ENCODE measurements at places on chromosomes 11 and 22.

GRCh38 chr11:16603890-16604793 lies 134.3 kb upstream of the C11orf58 start:
- no peak for DNase-seq

DNA sequence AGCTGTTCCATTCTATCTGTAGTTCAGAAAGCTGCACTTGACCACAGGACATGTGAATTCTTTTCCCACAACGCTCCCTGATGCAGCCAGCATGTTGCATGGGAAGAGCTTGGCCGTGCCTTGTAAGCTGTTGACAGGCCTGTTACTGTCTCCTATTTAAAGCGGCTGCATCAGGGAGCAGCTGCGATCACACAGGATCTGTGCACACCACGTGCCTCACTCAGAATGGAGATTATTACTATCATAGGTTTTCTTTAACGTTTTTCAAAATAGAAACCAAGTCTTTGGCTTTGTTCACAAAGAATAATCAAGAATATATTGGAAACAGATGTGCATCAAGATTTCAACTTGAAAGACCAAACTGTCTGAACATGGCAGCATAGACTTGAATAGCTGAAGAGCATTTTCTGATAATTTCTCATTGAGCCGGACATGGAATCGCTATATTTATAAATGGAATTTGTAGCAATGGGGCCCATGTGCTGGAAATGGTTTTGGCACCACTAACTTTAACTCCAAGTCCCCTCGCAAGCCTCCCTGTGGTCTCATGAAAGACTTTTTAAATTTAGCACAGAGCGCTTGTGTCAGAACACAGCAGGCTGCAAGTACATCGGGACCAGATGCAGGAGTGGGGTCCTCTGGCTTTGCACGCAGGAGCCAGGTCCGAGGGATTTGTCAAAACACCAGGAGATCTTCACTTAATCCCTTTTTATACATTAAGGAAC lies 40.8 kb upstream of the MYO18B start:
- no peak for DNase-seq

DNA sequence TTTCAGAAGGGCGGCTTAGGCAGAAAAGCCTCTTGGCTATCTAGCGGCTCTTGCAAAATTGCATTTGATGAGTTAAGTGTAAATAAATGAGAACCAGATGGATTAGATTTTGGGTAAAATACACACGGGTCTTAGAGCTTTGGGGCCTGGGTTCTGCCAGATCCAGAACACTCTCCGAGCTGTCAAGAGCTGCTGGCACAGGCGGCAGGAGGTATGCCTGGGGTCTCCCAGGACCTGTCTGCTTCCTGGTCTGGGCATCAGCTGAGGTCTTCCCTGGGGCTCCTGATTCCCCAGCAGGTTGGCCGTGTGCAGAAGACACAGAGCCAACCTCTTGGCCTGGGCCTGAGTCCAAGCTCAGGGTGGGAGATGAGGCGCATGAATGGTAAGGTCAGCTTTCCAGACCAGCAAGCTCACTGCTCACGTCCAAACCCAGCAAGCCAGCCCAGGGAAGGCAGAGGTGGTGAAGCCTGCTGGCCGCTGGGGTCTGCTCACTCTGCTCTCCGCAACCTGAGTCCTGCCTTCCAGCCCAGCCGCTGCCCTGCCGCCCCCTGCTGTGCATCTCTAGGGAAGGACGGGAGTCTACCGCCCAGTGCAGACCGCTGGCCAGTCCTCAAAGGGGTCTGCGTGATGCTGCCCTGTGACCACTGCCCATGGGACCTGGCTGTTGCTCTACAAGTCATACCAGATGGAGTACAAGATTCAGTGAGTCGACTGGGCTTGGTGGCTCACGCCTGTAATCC lies 44.9 kb downstream of the SCUBE1 start:
- DNase-seq, result no peak

GRCh38 chr11:128845334-128845780 lies 21.7 kb downstream of the KCNJ1 start:
- no peak for DNase-seq

GRCh38 chr11:47178737-47179654 lies 2.3 kb upstream of the ARFGAP2 start:
- no peak for DNase-seq

DNA sequence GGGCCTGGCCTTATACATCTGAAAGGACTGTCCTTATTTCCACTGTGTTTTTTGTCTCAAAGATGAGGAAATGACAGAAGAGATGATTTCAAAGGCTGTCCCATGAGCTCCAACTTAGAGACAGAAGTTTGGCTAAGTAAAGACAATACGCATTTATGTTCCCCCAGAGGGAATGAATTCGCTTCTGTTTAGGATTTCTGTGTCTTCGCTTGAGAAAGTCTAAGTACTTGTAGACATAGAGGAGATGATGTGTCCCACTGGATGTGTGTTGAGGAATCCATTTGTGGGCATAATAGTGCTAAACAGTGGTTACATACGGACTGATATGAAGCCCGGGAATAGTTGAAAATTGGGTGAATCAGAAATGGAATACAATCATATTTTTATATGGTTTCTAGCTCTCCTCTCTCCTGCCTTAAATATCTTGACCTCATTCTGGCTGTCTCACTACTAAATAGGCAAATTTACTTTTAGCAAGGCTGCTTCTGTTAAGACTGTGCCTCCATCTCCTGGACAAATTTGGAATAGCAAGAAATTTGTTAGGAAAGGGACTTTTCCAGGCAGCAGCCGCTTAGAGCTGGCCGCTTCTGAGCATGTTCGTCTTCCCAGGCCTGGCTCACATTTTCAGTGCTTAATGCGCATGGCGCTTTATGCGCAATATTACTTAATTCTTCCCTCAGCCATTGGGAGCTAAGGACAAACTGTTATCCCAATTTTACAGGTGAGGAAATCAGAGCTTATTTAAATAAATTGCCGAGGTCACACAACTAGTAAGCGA lies 1.9 kb upstream of the PEX26 start:
- DNase-seq, result no peak

DNA sequence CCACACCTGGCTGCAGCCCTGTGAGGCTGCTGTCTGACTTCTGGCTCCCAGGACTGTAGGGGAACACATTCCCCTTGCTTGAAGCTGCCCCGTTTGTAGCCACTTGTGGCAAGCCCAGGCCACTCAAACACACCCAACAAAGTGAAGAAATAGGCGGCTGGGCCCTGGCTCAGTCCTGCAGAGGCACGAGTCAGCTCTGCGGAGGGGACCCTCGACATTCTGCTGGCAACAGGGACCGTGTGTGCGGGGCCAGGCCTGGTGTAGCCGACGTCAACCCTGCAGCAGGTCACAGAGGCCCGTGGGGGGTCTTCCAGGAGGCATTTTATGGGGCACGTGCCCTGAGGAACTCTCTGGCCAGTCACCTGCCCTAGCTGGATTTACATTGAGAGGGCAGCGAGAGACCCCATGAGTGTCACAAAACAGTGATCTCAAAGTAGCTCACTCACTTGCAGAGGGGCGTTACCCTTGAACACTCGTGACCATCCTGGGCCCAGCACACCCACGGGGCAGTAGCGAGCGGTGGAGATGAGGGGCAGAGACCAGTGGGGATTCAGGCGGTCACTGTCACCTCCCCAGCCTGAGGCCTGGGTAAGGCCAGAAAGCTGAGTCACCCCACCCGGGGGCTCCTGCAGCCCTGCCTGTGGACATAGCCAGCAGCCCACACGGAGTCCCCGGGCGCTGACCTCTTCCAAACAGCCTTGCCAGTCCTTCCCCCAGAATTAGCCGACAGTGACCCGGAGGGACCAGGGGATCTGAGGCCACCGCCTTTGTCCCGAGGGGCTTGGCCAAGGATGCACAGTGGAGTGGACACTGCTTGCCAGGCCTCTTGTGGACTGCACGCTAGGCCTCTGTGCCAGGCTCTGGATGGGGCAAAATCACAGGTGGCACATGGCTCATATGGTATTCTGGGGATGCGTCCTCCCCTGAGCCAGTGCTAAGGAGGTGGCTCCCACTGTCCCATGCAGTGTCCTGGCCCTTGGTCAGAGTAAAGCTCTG lies 139.5 kb downstream of the CTTN start:
- DNase-seq, result no peak

- no peak for DNase-seq
These were observed 118.1 kb downstream of the DBX1 start for GRCh38 chr11:20042045-20042639.

GRCh38 chr11:126406368-126406767 lies 50.9 kb downstream of the ST3GAL4 start:
- no peak for DNase-seq

GRCh38 chr11:47994417-47994816 lies 14.1 kb downstream of the PTPRJ start:
- DNase-seq, result no peak

GRCh38 chr11:58731819-58732218 lies at the start of gene GLYAT:
TSS of gene GLYAT (minus strand) at chr11:58731943. CDS start at chr11:58724496, 7,447 bp downstream.
- no peak for DNase-seq

DNA sequence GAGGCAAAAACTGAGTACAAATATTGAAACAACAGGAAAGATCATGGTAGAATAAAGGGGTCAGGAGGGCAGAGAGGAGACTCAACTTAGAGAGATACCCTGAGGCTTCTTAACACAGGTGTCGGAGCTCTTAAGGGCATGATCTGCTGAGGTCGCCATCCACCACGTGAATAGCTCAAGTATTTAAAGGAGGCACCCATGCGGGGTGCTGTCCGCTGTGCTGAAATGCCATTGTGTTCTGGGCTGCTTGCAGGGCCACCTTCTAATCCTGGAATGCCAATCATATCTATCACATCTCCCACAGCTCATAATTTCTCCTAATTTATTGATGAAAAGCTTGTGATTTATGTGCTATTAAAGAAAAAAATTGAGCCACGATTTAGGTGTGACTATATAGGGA lies 90.2 kb downstream of the SEZ6L start:
- no peak for DNase-seq

DNA sequence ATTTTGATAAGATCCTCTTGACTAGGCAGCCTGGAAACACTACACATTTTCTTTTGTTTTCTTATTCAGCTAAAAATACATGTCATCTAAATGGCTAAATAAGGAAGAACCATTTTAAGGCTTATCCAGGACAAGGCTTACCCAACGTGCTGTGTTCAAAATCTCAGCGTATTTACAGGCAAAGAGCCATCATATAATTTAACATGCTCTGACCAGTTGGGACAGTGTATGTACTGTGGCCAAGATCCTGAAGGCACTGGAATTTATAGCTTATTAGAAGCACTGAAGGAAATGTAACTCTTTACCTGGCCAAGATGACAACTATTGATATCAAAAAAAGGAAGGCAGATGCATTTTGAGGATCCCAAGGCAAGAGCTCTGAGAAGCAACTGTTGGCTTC lies 71.1 kb downstream of the PPFIBP2 start:
- no peak for DNase-seq

DNA sequence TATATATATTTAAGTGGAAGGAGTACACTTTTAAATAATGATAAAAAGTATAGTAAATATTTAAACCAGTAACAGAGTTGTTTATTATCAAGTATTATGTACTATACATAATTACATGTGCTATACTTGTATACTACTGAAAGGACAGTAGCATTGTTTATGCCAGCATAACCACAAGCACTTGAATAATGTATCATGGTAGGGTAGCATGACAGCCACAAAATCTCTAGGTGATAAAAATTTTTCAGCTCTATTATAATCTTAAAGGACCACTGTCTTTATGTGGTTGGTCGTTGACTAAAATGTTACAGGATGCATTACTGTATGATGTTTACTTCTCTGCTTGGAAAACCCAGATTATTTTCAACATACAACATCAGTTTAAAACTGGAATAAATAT lies 349.2 kb downstream of the CASP12 start:
- no peak for DNase-seq

GRCh38 chr22:49814164-49814686 lies 13.4 kb downstream of the BRD1 start:
- DNase-seq, result no peak

DNA sequence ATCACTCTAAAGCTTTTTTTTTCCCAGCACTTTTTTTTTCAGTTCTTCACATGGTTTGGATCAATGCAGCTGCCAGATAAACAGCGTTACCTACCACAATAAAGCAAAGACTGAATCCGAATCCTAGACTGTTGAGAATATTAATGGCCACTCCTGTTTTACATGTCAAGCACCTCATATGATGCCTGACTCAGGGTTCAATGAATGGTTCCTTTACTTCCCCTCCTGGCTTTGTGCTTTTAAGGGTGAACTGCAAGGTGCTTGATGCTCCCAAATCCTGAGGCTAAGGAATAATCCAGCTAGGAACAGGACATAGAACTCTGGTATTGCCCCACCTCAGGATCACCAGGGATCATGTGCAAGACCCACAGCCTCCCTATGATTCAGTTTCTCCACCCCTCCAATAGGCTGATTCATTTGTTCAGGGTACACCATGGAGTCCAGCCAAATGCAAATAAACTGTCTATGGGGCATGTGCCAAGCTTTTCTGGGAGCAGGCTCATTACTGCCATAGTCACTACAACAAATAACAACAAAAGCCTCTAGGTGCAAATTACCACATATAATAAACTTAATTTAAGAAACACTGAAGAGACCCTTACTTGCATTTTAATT lies 104.3 kb downstream of the GAB2 start:
- DNase-seq, result no peak

DNA sequence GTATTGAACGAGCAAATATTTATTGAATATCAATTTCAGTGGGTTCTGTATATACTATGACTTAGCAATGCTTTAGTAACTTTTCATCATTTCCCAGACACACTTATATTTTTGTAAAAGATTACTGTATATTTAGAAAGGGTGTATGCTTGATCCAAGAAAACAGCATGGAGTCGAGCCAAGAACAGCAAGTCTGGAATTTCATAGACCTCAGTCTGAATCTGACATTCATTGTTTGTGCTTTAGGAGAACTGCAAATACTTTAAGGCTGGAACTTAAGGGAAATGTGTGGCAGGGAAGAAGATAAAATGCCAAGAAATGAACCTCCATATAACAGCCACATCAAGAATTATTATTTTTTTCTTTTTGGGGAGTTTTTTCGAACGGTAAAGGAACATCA lies 1156.8 kb downstream of the LRRC4C start:
- DNase-seq, result no peak
